ENCODE measurements at places on chromosomes 1 and 21.

DNA sequence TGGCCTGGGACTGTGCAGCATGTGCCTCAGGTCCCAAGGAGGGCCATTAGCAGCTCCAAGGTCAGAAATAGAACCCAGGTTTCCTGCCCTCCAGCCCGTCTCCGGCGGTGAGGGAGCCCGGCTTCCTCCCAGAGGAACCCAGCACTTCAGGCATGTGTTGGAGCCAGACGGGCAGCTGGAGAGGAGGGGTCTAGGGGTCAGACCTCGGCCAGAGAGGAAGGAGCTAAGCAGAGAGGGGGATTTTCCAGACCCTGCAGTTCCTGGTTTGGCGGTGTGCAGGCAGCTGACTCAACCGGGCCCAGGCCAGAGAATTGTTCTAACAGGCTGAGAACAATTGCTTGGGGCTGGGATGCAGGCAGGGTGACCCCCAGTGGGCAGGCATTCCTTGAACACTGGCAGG, 37.1 kb downstream of the HSPG2 start:
- no peak for DNase-seq

DNA sequence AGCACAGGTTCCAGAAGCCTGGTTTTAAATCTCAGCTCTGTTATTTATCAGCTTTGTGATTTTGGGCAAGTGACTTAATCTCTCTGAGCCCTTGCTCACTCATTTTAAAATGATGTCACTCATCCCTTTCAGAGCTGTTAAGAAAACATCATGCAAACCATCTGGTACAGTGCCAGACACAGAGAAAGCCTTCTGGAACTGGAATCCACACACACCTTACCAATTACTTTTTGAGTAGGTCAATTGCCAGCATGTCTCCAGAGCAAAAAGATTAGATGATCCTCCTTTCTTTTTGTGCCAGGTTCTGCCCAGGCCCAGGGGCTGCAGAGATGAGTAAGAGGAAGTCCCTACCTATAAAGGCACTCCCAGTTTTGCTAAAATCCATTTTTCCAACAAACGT, 61.3 kb downstream of the ROR1 start:
- DNase-seq: peak; percentile 59

DNA sequence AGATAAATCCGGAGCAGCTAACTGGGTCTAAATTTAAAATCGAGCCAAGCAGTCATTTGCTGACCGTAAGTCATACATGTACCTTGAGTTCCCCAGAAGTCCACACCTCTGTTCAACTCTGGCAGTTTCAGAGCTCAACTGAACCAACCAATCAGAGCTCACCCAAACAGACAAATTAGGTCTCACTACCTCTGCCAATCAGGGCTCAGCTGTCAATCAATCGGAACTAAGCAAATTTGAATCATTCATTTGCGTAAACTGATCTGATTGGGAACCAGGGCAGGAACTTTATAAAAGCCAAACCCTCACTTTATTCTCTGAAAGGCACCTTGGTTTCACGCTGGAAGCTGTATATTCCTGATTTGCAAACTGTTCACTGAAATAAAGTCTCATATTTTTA, 11.2 kb upstream of the ACBD6 start:
- no peak for DNase-seq

- DNase-seq: no peak
Measured at GRCh38 chr21:21162786-21163185, 164.6 kb downstream of the NCAM2 start.

GRCh38 chr1:50106095-50106761, 2.5 kb upstream of the ELAVL4 start:
- no peak for DNase-seq
